ENCODE measurements at places on chromosomes 2 and 18.

GRCh38 chr2:129717560-129718130, 261.8 kb upstream of the RAB6C start:
- DNase-seq = no peak

- DNase-seq = no peak
Observed at GRCh38 chr2:149656996-149657395, 69.4 kb upstream of the MMADHC start.

DNA sequence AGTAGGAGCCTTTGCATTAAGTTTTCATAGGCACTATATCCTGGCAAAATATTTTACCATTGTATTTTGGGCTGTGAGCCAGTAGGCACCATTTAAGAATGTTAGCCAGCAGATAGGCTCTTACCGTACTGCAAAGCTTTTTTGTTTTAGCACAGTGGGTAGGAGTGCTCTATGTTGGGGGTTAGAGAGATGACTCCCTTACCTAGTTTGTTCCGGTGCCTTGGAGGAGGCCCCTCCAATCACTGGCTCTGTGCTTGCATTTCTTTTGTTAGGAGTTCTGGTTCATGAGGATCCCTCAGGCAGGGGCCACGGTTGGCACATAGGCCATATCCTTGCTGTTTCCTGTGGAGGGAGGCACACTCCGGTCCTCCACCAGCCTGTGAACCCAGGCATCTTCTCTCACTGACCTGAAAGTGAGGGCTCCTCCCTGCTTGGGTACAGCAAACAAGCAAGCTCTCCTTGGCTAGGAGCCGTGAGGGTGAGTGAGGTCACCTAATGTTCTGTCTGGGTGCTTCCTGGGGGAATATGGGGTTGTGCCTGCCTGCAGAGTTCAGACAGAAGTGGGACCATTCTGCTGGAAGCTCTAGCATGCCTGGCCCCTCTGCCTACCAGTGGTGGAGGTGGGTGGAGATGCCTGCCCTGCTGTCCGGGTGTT, 29.8 kb downstream of the LTBP1 start:
- no peak for DNase-seq

- no peak for DNase-seq
Observed at GRCh38 chr2:20444993-20445910, 1.6 kb upstream of the RHOB start.

DNA sequence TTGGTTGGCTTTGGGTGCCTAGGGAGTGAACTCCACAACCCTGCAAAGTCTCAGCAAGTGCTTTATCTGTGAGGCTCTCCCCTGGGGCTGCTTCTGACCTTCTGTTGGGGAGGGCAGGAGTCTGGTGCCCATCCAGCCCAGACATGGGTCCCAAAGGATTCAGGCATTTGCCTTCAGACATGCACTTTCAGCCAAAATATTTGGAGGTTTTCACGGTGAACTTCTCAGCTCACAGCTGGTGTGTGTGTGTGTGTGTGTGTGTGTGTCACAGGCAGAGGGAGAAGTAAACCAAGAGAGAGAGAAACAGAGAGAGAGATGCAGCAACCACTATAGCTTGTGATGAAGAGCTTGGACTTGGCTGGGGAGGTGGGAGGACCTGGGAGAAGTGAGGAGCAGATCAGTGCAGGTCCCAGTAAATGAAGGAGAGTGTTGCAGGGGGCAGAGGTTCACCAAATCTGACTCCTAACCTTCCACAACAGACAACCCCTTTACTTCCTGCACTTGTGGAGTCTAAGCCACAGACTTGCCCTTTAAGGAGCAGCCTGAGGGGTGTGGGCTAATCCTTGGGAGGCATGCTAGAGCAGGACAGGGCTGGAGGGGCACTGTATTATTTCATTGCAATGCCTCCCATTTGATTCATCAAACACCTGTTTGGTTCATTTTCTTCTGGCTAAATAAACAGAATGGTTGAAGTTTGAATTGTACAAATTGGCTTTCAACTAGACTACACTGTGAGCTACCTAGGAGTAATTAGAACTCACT, 14.1 kb downstream of the SLC9A4 start:
- DNase-seq = no peak

DNA sequence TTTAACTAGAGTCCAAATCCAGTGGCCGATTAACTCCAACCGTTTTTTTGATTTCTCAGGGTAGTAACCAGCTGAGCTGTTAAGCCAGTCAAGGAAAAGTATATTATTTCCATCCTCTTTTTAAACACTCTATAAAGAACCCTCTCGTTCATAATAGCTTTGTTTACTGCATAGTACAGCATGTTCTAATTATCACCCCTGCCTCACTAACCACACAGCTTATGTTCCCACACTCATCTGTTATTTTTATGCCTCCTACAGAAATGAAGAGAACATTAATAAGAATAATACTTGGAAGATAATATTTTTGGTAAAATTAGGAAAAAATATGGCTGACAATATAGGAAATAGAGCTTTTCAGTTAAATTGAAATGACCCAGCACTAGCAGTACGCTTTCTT, 2132.8 kb upstream of the CELF4 start:
- DNase-seq = no peak

- no peak for DNase-seq
Observed at GRCh38 chr2:2747797-2748301, 416.8 kb upstream of the MYT1L start.

DNA sequence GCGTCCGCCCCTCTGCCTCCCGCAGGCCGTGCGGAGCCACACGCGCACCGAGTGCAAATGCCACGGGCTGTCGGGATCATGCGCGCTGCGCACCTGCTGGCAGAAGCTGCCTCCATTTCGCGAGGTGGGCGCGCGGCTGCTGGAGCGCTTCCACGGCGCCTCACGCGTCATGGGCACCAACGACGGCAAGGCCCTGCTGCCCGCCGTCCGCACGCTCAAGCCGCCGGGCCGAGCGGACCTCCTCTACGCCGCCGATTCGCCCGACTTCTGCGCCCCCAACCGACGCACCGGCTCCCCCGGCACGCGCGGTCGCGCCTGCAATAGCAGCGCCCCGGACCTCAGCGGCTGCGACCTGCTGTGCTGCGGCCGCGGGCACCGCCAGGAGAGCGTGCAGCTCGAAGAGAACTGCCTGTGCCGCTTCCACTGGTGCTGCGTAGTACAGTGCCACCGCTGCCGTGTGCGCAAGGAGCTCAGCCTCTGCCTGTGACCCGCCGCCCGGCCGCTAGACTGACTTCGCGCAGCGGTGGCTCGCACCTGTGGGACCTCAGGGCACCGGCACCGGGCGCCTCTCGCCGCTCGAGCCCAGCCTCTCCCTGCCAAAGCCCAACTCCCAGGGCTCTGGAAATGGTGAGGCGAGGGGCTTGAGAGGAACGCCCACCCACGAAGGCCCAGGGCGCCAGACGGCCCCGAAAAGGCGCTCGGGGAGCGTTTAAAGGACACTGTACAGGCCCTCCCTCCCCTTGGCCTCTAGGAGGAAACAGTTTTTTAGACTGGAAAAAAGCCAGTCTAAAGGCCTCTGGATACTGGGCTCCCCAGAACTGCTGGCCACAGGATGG, 7.1 kb upstream of the WNT10A start:
- DNase-seq = no peak

DNA sequence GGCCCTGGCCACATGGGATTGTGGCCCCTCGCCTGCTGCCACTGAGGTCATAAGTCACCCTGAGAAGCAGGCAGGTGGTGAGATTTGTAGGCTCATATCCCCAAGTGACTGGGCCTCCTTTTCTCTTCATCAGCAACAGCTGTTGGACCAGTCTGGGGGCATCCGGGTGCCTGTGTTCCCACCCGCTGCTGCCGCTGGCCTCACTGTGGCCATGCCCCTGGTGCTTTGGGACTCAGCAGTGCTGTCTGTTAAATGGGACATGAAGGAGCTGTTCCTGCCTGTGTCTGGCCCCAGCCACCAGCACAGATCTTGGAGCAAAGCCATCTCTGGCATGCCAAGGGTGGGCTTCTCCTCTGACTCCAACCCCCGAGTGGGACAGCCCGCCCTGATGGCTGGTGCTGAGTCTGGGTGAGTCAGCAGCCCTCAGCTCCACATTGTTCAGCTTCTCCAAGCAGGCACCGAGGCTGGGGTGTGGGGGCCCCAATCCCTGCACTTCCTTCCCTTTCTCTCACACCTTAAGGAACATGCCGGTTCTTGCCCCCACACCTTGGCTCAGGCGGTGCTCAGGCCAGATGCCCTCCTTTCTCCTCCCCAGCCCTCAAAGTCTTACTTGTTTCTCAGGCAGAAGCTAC, 207.9 kb downstream of the GLI2 start:
- no peak for DNase-seq

DNA sequence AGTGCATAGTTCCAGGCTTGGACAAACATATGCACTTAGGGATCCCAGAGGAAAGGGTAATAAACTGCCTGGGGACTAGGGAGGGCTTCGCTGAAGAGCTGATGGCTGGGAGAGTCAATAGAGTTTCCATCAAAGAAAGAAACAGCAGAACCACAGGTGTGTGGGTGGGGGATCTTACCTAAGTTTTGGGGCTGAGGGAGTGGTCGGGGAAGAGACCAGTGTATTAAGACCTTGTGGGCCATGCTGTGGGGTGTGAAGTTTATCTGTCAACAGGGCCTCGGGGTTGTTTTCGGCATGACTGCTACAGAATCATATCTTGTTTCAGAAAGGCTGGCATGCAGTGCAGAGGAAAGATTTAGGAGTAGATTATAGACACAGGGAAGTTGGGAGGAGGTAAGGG, 31.2 kb upstream of the GTF2A1L start:
- no peak for DNase-seq

- DNase-seq = no peak
Observed at GRCh38 chr2:220789961-220790360, 782.1 kb downstream of the EPHA4 start.

DNA sequence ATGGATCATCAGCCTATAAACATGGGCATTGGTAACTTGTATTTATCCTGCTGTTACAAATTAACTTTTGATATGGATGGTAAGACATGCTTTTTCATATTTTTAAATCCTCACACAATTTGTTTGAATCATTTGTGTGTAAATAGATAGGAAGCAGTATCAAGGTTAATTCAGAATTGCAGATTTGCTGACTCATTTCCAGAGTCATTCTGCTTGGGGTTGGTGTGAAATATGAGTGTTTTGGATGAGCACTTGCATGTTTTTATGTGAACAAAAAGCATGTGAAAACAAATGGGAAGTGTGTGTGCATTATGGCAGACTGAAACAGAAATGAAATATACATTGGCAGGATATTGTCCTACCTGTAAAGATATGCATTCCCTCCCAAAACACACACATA, 11.8 kb downstream of the CCDC85A start:
- DNase-seq = no peak

- peak; percentile 88 for DNase-seq
Observed at GRCh38 chr2:9630117-9630735, 571 bp downstream of the YWHAQ start.

DNA sequence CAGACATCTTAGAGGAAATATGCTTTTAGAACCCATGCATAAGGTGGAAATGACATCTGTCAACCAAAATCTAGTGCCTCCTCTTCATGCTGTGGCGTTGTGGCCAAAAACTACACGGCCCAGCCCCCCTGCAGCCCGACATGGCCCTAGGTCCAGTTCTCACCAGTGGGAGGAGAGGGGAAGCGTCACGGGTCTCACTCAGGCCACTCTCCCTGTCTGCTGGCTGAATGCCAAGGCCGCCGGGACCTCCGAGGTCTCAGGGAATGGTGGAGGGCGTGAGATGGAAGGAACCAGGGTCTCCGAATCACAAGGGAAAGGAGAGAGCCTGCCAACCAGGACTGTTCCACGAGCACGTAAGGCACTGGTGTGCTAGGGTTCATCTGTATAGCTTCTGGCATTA, 361.0 kb downstream of the ANAPC1 start:
- no peak for DNase-seq

GRCh38 chr2:99754210-99754609, 264.4 kb upstream of the REV1 start:
- DNase-seq = no peak

- DNase-seq = no peak
Observed at GRCh38 chr2:133657591-133657990, 89.3 kb upstream of the NCKAP5 start.

DNA sequence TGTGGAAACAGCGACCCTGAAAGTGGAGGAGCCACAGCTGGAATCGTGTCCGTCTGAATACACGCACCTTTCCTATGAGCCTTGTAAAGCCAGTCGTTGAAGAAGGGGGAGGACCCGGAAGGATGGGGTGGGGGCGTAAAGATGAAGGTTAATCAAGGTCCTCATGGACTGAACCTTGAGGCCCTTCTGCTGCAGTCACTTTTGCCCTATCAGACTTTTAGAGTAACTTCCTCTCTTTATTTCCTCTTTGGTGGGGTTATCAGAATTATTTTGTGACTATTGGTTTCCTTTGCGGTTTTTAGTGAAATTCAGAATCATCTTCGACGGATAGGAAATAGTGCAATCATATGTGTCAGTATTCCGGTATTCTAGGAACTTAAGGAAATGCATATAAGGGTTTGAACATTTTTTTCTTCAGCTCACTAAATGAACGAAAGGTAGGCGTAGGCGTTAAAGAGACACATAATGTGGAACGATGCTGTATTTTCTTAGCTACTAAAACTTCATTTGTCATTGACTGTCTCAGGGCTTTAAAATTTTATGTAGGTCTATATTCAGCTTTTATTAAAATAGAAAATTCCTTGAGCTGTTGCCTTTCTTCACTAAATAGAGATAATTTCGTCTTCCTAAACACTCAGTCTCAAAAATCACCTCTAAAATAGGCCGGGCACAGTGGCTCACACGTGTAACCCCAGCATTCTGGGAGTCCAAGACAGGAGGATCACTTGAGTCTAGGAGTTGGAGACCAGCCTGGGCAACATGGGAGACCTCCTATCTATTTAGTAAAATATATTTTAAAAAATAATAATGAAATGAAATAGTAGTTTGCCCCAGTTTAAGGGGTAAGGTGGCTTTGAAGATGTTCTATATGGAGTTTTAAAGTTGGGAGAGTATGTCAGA, 1.4 kb upstream of the YES1 start:
- no peak for DNase-seq

GRCh38 chr2:44967727-44968432, 26.4 kb downstream of the SIX3 start:
- no peak for DNase-seq

DNA sequence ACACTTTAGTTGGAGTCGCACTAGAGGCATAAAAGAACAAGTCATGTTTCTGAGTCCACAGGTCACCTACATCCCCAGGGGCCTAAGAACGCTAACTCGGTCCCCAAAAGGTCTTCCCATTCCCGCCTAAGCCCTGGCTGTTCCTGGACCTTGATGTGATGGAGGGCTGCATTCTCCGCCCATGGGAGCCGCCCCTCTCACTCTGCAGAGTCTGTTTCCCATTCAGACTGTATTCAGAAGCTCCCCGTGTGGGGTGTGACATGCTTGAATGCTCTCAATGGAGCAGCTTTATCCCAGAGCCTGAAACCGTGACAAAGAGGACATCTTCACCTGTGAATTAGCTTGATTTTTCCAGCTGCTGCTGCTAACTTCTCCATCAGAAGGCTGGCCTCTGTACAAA, 319.0 kb upstream of the KLHL29 start:
- no peak for DNase-seq

DNA sequence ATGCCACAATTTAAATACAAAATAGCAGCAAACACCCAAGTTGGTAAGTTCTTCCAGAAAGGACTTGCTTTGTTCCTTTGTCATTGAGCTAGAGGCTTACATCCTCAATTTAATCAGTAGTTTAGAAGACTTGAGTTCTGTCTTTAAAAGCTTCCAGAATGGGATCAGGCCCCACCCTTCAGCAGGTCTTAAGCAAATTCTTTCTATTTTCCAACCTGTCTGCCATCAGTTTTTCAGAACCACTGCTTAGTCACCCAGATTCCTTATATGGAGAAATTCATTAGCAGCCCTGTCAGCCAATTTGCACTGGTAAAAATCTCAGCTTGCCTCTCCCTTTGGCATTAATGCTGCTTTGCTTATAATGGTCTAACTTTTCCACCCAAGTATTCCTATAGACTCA, 263.6 kb upstream of the HNMT start:
- no peak for DNase-seq

- peak; percentile 42 for DNase-seq
Observed at GRCh38 chr18:12659904-12660605, 2.1 kb upstream of the SPIRE1 start.

- peak; percentile 63 for DNase-seq
Observed at GRCh38 chr2:216666461-216667233, 28.7 kb downstream of the IGFBP5 start.

All from COR-L47 (cell line).